ENCODE measurements at places on chromosomes 1 and 21.

DNA sequence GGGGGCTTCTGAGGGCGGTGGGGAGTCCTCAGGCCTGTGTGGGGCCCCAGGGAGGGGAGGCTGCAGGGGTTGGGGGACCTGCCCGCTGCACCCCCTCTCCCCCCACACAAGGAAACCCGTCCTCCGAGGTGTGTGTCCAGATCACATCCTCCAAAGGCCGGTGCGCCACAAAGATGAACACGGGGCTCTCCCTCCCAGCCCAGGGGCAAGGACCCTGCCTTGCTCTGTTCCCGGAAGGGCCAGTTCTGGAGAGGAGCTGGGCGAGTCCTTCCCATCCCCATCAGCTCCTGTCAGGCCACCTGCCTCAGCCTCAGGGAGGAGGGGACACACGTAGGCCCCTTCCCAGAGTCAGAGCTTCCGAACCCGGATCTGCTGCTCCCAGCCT, 2.5 kb upstream of the TTLL10 start:
- no peak for DNase-seq

- DNase-seq, result no peak
Observed at GRCh38 chr1:14884614-14885175, 268.9 kb upstream of the TMEM51 start.

- no peak for DNase-seq
Observed at GRCh38 chr21:44724196-44724595, 12.8 kb upstream of the TSPEAR start.

- DNase-seq, result no peak
Observed at GRCh38 chr1:155649676-155650075, 38.9 kb downstream of the YY1AP1 start.

DNA sequence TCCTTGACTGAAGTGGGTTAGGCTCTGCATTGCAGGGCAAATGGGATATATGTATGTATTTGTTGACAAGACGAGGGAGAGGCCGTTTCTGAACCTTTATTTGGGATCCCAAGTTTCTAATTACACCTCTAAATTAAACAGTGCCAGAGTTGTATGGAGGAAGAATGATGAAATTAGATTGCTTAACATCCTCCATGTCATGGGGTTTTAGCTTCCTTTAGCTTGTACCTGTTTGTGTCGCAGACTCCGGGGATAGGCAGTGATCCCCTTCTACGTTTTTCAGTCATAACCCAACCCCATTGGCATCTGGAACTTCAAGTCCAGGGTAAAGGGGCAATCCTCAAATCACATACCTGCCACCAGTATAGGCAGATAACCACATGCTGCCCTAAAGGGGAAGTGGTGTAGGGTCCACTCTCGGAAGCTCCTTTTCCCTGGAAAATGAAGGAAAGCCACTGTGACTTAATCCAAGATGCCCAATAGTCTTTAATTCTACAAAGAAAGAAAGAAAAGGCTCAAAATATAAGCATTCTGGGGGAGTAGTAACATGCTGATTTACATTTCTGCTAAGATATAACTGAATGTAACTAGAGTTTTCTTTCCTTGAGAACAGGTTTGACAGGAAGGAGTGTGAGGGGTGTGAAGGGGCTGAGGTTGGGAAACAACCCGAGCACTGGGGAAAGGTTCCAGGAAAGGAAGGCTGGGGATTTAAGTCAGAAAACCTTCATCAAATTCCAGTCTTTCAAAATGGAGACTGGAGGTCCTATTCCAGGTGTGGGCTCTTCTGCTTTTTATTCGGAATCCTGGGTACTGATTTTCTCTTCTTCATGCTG, 77.6 kb downstream of the RGL1 start:
- no peak for DNase-seq

DNA sequence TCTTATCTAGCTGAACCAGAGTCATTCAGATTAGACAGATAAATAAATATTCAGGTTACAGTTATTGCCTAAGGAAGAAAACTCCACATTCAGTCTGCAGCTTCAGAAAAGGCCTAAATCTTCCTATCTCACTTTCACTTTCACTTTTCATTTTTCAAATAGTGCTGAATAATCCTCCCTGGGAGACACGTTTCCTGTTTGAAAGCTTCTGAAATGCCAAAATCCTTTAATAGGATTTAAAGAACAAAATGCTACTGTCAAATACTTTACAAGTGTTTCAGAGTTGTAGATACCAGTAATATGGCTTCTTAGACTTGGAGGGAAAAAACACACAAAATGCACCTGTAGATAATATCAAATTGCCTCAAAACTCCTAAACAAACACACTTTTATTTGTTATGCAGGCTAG, 3.9 kb downstream of the PSMB2 start:
- peak; percentile 43 for DNase-seq

GRCh38 chr1:93433407-93433961, 14.4 kb upstream of the FNBP1L start:
- DNase-seq, result no peak

GRCh38 chr21:45546636-45547544, 4.7 kb upstream of the SLC19A1 start:
- DNase-seq, result no peak

- no peak for DNase-seq
Observed at GRCh38 chr21:17397703-17398102, 115.1 kb upstream of the CXADR start.

DNA sequence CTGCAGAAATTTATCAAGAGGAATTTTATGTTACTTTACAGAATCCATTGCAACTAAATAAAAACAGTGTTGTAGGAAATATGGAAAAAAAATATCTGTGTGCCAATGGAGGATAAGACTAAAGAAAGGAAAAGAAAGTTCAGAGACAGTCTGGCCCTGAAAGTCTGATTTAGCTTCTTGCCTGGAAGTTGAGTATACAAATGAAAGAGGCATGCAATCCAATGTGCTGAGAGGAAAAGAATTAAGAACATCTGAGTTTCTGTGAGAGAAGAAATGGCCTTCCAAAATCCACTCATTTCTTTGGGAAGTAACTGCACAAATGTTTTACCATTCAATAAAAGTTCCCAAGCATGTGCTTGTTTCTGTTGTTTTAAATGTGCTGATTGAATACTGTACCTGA, 65.1 kb downstream of the LHX9 start:
- DNase-seq, result no peak

- DNase-seq, result no peak
Observed at GRCh38 chr21:44263221-44263760, 1.6 kb upstream of the DNMT3L start.

DNA sequence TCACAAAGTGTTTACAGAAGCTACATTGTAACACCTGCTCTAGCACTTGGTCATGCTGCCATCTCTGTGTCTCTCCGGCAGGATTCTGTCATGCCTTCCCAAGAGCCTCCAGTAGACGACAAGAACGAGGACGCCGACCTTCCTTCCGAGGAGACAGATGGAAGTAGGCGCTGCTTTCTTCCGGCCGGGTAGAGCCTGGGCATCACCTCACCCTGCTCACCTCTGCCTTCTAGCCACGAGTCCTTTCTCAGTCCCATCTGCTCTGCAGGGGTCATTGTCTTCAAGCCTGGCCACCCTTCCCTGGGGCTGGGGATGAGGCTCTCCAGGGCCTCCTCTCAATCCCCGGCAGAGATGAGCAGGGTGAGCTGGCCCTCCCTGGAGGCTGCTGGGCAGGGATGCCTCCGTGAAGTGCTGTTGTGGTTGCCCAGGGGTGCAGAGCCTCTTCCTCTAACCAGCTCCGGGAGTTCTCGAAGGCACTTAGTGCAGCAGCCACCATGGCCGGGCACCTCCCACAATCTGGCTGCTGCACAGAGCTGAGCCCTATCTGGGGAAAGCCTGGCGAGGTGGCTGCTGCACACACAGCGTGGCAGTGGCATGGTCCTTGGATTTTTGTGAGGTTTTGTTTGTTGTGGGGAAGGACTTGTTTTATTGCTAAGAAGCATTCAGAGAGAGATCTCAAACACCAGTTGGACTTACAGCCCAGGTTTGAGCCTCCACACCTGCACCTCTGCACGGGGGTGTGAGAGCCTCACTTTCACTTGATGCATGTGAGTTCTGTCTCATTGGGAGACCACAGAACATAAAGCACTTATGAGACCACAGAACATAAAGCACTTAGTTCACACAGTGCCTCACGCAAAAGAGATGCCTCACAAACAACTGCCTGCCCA, 48.4 kb downstream of the FAAP20 start:
- DNase-seq, result no peak

DNA sequence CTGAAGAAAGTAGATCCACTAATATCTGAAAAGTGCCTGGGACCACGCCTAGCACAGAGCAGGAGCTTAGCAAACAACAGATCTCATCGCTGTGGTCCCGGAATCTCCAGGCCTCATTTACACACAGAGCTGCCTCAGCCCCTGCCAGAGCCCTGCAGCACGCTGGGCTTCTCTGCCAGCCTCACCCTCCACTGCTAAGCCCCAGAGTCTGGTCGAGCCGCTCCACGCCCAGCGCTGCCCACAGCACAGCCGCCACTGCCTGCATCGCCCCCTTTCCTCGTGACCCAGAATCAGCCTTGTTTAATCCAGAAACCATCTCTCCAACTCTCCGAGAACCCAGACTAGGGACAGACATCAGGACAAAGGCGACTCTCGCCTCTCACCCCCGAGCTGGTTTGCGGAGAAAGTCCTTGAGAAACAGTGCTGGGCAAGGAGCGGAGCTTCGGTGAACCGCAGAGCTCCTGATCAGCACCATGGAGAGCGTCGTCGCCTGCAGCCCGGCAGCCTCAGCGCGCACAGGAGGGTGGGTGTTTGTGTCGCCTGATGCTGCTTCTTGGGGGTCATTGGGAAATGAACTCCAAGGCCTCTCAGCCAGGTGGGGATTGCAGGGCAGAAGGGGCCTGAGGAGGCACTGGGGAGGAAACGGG, 145.1 kb downstream of the NPHP4 start:
- no peak for DNase-seq

GRCh38 chr1:41672173-41672572, 187.7 kb upstream of the EDN2 start:
- DNase-seq, result no peak

- no peak for DNase-seq
Observed at GRCh38 chr1:184296466-184297243, 90.2 kb upstream of the C1orf21 start.

- peak; percentile 53 for DNase-seq
Observed at GRCh38 chr1:27430903-27431600, 38.6 kb downstream of the GPR3 start.

GRCh38 chr1:206479183-206480125, 9.2 kb downstream of the IKBKE start:
- peak; percentile 72 for DNase-seq

- no peak for DNase-seq
Observed at GRCh38 chr1:114100148-114100547, 53.5 kb downstream of the SYT6 start.

DNA sequence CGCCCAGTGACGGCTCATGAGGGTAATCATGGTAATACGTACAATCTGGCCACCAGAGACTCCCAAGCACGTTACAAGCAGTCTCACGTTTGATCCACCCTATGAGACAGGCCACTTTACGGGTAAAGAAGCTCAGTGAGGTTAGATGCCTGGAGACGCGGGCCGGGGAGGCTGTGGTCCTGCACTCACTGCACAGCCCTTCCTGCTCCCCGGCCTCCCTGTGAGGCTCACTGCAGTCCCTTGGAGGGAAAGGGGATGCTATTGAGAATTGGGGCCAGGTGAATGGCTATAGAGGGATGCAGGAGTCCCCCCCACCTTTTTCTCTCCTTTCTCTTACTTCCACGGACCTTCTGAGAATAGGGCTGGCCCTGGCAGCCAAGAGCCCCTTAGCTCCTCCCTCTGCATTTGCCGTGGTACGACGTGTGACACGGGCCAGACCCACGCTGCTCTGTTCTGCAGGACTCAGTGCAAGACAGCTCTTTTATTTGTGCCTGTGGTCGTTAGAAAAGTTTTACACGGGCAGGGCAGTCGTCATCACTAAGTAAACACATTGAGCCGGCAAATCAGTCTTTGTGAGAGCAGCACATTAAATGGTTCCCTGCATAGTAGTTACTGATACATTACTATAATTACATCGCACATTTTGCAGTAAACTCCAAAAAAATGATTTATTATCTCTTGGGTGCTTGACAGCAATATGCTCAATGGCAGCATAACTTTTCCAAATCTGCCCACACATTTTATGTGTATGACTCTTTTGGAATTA, 18.8 kb downstream of the KIF26B start:
- DNase-seq, result no peak

DNA sequence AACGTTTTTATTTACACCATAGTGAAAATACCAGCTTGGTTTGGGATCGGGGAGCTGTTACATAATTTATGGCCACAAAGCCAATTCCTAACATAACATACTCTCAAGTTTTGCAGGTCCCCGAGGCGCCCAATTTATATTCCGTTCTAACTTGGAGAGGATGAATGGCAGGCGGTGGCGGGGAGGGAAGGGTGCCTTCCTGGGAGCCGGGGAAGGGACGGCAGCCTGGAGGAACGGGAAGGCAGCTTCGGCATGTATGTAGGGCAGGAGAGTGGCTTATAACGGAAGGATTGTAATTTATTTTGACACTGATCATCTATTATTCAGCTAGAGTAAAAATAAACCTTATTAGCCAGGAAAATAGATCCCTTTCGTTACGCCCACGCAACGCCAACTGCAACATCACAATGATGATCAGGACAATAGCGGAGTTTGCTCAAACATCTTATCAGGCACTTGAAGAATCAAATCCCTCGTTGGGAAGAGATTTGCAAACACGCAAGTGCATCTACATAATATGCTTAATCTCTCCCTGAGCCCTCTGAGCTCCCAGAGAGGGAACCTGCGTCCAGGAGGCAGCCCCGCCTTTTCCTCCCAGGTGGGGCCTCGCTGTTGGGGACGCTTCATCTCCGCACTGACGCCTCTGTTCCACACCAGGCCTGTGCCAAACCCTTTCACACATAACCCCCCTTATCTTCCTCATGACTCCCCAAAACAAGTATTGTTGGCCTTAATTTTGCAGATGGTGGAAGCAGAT, 93.7 kb upstream of the C1orf174 start:
- DNase-seq, result no peak

GRCh38 chr21:22468893-22469292, 1470.7 kb downstream of the NCAM2 start:
- no peak for DNase-seq

- no peak for DNase-seq
Observed at GRCh38 chr1:205704903-205705302, 24.6 kb upstream of the SLC45A3 start.

DNA sequence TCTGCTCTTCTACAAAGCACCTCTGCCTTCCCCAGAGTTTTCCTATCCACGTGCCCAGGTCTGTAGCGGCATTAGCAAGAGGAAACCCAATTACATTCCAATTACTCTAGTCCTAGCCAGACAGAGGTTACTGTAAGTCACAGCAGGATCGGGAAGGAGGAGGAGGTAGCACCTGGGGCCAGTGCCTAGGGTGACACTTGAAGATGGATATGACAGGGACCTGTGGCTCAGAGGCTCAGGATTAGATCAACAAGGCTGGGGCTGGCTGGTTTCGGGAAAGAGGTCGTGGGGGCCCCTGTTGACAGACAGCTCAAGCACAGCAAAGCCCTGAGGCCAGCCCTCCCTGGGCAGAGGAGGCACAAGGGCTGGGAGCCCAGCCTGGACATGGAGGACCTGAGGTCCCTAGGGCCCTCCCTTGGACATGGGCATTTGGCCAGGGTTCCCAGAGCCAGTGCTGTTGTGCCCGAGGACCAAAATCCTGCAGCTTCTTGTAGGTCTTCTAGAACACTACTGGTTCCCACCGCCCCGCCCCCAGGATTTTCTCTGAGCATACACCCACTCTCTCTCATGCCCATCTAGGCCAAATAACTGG, 3.0 kb upstream of the HCRTR1 start:
- DNase-seq, result no peak

- peak; percentile 44 for DNase-seq
Observed at GRCh38 chr1:50332941-50333594, 90.2 kb downstream of the DMRTA2 start.

GRCh38 chr21:34874684-34875513, 174.2 kb downstream of the RUNX1 start:
- DNase-seq, result no peak

Data from CD4-positive, alpha-beta T cell treated with Interleukin-12 subunit alpha and Interleukin-12 subunit beta, for 1 hour (primary cell).